ENCODE measurements at places on chromosomes 5 and 9.

DNA sequence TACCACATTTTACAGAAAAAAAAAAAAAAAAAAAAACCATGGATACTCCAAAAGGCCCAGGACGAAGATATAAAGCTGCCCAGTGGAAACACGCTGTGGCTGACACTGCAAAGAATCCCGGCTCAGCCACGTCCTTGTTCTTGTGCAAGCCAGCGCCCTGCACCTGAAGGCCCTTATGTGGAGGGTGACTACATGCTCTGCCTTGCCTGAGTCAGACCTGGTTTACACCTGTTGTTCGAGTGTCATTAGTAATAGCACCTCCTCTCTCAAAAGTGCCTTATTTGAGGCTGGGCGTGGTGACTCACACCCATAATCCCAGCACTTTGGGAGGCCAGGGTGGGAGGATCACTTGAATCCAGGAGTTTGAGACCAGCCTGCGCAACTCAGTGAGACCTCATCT, 54.3 kb upstream of the ZSWIM6 start:
- DNase-seq, result no peak

DNA sequence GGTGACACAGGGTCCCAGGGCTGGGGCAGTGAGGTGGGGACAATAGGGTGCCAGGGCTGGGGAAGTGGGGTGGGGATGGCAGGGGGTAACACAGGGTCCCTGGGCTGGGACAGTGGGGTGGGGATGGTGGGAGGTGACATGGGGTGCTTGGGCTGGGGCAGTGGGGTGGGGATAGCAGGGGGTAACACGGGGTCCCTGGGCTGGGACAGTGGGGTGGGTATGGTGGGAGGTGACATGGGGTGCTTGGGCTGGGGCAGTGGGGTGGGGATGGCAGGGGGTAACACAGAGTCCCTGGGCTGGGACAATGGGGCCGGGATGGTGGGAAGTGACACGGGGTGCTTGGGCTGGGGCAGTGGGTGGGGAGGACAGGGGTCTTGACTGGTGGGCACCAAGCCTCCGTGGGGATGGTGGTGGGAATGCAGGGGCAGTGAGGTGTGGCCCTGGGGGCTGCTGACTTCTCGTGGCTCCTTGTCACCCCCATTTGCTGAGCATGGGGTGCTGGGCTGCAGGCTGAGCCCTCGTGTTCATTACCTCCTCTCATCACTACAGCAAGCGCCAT, 41.7 kb downstream of the OLFM1 start:
- no peak for DNase-seq

DNA sequence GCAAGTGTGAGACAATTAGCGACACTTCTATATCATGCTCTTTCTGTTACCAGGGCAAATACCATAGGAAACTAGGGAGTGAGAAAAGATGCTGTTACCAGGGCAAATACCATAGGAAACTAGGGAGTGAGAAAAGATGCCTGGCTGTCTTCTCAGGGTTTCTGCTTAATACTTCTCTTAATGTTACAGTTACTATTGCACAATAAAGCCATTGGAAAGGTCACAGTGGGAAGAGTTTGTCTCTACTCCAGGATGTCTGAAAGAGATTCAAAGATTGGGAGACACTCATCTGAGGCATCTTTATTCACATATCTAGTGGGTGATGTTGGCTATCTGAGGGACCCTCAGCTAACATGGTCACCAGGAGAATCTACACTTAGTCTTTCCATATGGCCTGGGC, 431.7 kb upstream of the POU5F2 start:
- DNase-seq, result no peak

- DNase-seq, result no peak
Observed at GRCh38 chr9:133374612-133375115, 1.2 kb downstream of the SURF4 start.

GRCh38 chr5:98999631-99000030, 70.8 kb upstream of the CHD1 start:
- DNase-seq, result no peak

GRCh38 chr9:37447111-37447510, 18.1 kb downstream of the ZBTB5 start:
- DNase-seq, result no peak

- no peak for DNase-seq
Observed at GRCh38 chr9:98396656-98397055, 141.2 kb upstream of the TBC1D2 start.

DNA sequence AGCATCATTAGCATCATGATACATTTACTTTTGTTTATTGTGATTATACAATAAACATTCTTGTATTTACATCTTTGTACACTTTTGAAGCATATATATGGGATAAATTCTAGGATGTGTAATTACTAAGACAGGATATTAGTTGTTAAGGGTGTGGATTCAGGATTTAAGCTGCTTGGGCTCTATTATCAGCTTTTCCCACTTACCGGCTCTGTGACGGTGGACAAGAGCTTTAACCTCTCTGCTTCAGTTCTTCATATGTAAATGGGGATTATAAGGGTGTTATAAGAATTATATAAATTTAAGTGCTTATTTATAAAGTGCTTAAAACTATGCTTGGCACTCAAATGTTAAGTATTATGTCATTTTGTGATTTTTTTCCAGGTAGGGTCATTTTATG, 131.1 kb downstream of the FER start:
- DNase-seq, result no peak

- no peak for DNase-seq
Observed at GRCh38 chr9:89812556-89813181, 207.9 kb downstream of the GADD45G start.

DNA sequence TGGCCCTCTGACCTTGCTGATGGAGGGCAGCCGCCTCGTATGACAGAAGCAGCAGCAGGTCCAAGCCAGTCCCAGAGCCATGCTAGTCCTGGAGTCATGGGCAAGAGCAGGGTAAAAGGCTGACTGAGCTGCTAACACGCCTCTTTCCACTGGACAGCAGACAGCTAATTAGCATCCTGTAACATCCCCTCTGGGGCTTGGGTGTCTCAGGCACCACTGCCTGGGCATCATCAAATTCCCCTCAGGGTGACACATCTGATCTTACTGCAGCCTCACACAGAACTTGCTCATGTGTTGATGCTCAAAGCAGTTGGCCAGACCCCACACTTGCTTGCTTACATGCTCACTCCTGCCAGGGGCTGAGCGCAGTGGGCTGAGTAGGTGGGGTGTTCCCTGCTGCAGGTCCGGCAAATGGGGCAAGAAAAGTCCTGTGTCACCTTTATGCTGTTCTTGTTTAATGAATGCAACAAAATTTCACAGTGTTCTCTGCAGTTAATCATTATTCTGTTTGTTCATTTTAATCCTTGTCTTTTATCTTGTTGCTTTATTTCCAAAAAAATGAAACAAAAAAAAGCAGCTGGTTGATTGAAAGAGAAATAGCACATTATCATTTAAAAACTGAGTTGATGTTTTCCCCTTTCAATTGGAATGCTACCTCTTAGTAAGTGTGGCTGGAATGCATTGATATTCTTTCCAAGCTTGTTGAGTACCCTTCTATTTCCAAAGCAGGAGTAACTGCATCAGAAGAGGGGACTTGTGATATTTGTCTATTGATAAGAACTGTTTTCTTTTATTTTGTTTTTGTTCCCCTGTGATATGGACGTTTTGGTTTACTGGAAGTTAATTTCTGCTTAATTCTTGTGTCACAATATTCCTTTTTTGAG, 254.1 kb downstream of the CDH18 start:
- DNase-seq, result no peak

GRCh38 chr5:135221187-135221473, 177.9 kb downstream of the MACROH2A1 start:
- peak; percentile 12 for DNase-seq

- DNase-seq, result no peak
Observed at GRCh38 chr9:92140754-92141143, 25.5 kb upstream of the SPTLC1 start.

- DNase-seq, result no peak
Observed at GRCh38 chr5:32462618-32463017, 18.1 kb upstream of the ZFR start.

DNA sequence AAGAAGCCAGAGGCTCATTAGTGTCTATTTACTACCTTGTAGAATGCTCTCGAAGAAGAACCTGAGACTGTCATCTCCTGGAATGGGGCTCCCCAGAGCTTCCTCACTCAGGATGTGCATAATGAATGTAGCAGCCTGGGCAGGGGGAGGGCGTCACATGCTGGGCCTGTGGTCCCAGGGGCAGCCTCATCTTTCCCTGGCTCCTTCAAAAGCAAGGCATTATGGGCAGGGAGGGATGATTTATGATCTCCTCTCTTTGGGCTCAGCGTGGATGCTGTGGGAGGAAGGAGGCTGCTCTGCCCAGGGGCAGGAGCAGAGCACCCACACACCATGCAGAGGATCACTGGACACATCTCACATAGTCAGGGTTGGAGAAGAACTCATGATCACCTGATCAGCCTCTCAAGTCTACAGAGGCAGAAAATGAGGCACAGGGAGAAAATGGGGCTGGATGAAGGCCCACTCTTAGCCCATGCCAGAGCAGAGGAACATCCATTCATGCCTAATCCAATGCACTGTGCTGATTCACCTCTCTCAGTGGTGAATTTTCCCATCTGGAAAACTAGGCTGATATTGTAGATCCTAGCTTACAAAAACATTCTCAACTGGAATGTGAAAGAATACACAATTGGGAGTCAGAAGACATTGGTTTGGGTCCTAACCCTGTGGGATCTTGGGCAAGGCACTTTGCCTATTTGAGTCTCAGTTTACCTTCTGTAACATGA, 173.7 kb downstream of the CARTPT start:
- DNase-seq, result no peak

DNA sequence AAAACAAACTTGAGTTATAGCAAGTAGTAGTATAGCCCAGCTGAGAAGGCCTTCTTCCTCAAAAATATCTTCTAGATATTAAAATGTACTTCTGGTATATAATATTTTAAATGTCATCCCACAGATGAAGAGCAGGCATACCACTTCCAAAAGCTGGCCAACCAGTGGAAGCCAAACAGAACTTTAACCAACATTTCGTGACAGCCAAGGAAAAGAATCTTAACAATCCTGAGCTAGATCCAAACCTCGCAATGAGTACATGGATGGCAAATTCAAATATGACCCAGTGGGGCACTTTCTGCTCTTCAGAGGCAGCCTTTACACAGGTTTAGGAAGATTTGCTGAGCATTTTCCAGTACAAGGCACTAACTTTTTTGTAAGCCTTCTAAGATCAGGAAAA, 91.8 kb upstream of the ACO1 start:
- DNase-seq, result no peak

DNA sequence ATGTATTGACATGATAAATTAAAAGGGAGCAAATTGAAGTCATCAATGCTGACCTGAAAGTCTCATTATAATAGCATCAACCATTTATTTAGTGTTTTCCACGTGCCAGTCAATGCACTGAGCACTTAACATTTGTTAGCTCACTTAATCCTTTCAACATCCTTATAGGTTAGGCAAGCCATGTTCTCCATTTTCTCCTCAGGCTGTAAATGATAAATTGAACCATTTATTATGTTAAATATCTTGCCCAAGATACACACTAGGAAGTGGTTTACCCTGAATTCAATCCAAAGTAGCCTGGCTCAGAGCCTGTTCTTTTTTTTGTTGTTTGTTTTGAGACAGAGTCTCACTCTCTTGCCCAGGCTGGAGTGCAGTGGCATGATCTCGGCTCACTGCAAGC, 25.0 kb upstream of the SNX2 start:
- no peak for DNase-seq

GRCh38 chr5:65822710-65823109, 100.7 kb downstream of the NLN start:
- DNase-seq, result no peak

- peak; percentile 38 for DNase-seq
Observed at GRCh38 chr5:139707445-139708003, 59.4 kb downstream of the CXXC5 start.

- DNase-seq, result no peak
Observed at GRCh38 chr9:78101247-78101646, 69.6 kb upstream of the GNAQ start.

- DNase-seq, result no peak
Observed at GRCh38 chr5:42759456-42759855, 2.8 kb downstream of the CCDC152 start.

- no peak for DNase-seq
Observed at GRCh38 chr5:83530193-83530592, 58.6 kb downstream of the VCAN start.

- DNase-seq, result no peak
Observed at GRCh38 chr5:53303105-53303504, 177.3 kb upstream of the FST start.

GRCh38 chr9:113579283-113580040, 115.9 kb downstream of the RGS3 start:
- DNase-seq, result no peak

DNA sequence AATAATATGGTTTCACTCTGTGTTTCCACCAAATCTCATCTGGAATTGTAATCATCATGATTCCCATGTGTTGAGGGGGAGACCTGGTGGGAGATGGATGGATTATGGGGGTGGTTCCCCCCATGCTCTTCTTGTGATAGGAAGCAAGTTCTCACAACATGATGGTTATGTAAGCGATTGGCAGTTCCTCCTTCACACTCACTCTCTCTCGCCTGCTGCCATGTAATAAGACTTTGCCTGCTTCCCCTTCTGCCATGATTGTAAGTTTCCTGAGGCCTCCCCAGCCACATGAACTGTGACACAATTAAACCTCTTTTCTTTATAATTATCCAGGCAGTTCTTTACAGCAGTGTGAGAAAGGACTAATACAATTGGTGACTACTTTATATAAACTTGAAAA, 48.4 kb downstream of the PTBP3 start:
- no peak for DNase-seq

DNA sequence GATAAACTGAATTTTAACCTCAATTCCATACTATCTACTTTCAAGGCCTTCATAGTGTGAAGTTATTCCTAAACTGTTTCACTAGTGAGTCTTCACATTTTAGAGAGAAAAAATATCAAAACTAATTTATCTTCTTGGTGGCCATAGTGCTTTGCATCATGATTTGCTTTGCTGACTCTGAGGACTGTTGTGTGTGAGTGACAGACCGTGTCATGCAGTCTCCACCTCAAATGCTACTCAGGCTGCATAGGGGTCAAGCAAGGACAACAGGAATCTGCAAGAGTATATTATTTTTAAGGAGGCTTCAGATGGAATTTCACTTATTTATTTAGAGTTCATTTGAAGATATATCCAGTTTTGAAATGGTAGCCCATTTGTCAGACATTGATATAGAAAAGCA, 34.5 kb downstream of the MACIR start:
- no peak for DNase-seq

GRCh38 chr5:64947031-64947430, 178.3 kb downstream of the CWC27 start:
- DNase-seq, result no peak

DNA sequence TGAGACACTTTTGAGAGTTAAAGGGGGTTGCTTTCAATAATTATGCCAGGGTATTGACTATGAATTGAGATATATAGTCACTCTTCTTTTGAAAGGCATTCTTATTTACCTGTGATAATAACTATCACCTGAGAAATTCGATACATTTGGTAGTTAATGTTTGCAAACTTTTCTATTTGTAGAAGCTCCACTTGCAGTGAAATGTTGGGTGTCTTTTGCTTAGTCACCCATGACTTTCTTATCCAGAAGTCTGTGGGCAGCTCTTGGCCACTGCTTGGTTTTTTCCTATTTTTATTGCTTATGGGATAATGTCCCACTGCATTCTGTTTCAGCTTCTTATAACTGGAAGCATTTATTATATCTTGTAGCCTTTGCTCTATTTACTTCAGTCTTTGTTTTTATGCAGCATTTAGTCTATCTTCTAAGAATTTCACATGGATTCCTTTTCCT, 3.9 kb downstream of the MACIR start:
- DNase-seq, result no peak

All from Caco-2 (cell line).